ENCODE measurements at places on chromosomes 3 and 15.

DNA sequence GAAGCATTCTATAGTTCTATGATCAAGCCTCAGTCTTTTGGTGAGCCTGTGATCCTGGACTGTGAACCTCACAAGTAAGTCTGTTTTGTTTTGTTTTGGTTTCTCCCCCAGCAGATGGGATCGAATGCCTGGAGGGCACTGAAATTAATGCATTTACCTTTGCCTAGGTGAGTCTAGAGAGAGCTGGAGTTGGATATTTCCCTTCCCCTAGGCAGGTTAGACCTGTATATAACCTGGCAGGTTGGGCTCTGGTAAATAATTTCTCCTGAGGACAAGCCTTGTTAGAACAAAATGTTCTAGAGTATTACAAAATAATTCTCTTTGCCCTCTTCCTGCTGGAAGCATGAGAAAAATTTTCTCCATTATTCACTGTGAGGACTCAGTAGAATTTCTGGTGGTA is 211.9 kb downstream of the TPRG1 start:
- DNase-seq, result no peak

GRCh38 chr15:44668921-44669320 is 5.5 kb upstream of the SPG11 start:
- DNase-seq, result no peak

GRCh38 chr15:57820119-57820518 is 113.6 kb downstream of the POLR2M start:
- DNase-seq, result no peak

DNA sequence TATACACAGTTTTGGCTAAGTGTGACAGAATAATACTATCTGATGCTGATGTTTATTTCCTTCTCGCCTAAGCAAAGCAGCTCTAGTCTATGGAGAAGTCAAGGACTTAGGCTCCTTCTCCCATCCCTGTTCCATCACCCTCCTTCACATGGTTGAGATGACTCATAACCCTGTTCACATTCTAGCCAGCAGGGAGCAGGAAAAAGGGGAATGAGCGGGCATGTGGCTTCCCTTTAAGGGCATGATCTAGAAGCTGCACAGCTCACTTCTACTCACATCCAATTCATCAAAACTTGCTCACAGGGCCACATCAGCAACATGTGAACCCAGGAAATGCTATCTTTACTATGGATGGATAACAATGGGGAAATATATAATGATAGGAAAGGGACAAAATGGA is 40.9 kb downstream of the CBLB start:
- DNase-seq, result no peak

- peak; percentile 59 for DNase-seq
Observed at GRCh38 chr15:62059816-62060112, 483 bp downstream of the VPS13C start.

GRCh38 chr3:141486496-141486745 is 406 bp upstream of the RASA2 start:
- no peak for DNase-seq

Measured in activated B cell treated with CpG ODN at 0.5 μM for 24 hours (primary cell).